AG09319 (cell line): ENCODE measurements at places on chromosomes 12 and 14.
A peak's percentile ranks its signal among the peaks of the same experiment; 100 is the strongest.

GRCh38 chr14:104201063-104201462 is 62.7 kb downstream of the KIF26A start:
- DNase-seq, result no peak

DNA sequence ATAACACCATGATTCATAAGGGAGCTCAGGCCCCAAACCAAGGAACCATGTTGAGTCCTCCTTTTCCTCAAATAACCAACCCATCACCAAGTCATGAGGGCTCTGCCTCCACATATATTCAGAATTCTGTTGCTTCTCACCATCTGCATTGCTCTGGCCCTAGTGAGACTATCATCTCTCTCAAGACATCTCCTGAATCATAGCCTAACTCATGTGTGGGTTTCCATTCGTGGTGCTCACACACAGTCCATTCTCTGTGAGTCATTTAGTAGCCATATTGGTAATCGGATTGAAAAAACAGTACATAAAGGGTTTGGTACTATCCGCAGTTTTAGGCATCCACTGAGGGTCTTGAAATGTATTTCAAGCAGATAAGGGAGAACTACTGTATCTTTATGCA is 5.1 kb upstream of the SLC38A2 start:
- no peak for DNase-seq

DNA sequence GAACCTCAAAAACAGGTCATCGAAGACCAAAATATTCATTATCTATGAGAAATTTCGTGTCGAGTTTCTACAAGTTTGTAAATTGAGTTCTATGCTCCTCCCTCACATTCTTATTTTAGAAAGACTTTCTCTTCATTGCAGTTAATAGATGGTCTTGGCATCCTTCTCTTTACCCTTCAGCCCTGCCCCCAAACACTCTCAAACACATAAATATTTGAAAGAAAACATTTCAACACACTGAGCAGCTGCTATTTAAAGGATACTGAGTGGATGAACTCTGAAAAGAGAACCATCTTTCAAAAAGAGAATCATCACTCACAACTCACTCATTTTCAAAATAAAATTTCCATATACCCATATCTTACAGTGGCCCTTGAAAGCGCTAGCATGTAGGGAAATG is 67.1 kb downstream of the NUAK1 start:
- DNase-seq, result no peak

DNA sequence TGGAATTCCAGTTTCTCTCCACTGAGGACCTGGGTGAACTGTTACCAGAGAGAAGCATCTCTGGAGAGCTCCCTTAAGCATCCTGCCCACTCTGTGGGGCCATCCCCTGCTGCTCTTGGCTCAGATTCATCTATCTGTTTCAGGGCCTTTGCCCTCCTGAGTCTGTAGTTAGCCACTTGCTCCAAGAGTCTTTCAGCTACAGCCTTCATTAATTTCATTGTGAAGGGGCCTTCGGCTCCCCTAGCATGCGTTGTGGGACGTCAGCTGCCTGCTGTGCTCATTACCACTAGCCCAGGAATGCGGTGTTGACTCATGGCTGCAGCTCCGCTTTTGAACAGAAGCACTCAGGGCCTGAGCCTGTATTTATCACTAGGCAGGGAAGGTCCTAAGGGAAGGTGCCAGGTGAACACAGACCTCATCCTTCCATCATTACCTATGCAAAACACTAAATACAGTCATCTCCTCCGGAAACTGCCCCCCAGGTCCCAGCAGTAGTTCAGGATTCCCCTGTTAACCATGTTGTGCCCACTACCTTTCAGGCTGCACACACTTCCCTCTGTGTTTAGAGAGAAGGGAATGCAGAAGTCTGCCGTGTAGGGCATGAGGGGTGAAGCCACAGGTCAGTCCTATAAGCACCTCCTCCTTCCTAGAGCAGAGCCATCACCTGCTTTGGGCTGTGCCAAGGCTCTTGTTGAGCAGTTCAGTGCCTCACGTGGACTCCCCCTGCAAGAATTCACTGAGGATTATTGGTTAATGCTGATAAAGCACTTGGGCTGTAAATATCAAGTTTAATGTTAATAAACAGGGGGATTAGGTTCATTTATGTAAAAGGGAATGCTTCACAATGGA is 191.4 kb downstream of the CACNA1C start:
- no peak for DNase-seq

DNA sequence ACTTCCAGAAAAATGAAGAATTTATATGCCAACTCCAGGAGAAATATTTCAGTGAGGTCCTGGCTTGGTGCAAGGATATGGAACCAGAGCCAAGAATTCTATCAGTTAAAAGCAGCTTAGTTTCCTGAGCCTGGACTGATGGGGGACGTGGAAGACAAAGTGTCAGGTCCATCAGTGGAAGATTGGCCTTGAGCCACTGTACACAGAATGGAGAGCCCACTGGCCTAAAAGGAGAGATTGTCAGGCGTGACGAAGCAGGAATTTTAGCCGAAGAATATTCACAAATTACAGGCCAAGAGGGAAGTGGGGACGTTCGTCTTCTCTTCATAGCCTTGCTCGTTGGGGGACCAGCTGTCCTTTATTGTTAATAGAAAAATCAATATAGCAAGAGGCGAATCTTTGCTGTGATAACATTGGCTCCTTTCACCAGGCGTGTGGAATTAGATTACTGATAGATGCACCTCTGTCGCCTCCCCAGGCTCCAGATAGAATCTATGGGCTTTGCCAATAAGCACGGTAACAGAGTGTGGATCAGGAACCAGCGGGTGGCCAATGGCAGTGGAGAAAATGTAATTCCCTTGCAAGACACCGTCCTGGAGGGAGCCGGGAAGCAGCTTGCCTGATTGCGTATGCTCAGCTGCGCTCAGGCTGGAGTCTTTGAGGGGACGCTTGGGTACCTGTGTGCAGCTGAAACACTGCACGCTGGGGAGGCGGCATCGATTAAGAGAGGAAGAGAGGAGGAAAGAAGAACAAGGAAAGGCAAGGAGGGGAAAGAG is 56.4 kb downstream of the TMEM132C start:
- no peak for DNase-seq

DNA sequence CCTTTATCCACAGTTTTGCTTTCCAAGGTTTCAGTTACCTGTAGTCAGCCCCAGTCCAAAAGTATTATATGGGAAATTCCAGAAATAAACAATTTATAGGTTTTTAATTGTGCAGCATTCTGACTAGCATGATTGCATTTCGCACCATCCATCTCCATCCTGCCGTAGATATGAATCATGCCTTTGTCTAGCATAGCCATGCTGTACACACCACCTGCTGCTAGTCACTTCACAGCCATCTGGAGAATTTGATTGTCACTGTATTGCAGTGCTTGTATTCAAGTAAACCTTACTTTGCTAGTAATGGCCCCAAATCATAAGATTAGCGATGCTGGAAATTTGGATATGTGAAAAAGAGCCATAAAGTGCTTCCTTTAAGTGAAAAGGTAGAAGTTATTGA is 36.0 kb downstream of the MUCL1 start:
- DNase-seq, result no peak

GRCh38 chr14:101215927-101216326 is 312.4 kb upstream of the RTL1 start:
- DNase-seq, result no peak

DNA sequence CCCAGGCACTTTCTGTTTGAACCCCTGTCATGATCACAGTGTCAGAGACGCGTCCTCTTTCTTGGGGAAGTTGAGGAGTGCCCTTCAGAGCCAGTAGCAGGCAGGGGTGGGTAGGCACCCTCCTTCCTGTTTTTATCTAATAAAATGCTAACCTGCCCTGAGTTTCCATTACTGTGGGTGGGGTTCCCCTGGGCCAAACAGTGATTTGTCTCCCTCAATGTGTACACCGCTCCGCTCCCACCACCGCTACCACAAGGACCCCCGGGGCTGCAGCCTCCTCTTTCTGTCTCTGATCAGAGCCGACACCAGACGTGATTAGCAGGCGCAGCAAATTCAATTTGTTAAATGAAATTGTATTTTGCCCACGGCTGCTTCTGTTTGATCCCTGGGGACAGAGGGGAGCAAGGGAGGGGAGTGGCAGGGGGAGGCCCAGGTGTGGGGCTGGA is 5.1 kb downstream of the SHMT2 start:
- no peak for DNase-seq

GRCh38 chr12:92244036-92244435 is 98.4 kb upstream of the BTG1 start:
- DNase-seq, result peak; percentile 8

GRCh38 chr12:52020539-52021336 is 14.0 kb downstream of the TAMALIN start:
- DNase-seq, result no peak

DNA sequence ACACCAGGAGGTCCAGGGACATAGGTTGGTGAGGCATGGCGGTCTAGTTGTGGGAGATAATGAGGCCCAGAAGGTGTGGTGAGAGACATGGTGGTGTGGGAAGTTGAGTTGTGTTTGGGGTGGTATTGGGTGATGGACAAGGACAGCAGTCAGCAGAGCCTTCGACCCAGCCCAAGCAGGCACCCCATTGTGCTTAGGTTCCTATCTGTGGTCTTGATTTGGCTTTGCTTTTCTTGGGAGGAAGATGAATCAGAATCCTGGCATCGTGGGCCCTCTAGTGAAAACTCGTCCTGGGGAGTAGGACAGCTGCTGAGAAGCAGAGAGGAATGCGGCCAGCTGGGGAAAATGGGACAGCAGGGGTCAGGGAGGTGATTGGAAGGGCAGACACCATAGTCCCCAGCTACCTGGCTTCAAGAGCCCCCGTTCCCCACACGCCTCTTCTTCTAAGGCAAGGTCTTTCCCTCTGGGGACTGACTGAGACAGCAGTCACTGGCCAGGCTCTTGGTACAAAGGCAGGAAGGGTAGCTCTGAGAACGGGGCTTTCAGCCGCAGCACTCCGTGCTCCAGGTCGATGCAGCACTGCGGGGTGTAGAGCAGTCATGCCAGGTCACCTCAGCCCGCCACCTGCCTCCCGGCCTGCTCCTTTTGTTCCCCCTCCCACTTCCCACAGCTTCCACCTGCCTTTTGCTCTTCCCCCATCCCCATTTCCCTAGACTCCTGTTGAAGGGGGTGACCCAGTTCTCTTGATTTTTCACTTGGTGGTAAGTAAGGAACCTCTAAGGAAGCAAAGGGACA is 7.9 kb downstream of the NRIP2 start:
- DNase-seq, result no peak

GRCh38 chr14:55062517-55063351 is 11.3 kb downstream of the MAPK1IP1L start:
- no peak for DNase-seq

DNA sequence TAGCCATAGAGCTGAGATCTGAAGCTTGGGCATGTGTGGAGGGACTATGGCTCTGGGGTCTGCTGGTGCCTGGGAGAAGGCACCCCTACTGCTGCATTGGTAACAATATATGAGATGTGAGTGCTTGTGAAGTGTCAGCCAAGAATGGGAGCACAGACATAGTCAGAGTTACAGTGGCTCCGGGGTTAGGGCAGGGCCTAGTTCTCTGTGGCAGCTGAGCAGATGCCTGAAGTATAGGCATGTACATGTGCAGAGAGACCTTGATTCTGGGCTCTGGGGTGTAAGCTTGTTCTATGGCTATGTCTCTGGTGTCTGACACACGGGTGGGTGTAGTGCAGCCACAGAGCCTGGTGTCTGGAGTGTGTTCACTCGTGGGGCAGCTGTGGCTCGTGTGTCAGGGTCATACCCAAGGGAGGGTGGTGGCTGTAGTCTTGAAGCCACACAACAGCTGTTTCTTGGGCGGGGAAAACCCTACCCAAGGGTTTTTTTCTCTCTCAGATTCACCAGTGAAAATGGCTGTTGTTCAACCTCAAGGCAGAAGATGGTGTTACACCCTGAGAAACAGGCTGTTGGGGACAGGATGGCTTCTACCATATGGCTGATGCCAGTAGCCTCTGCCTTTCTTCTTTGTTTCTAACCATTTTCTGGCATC is 11.9 kb upstream of the TCL1A start:
- no peak for DNase-seq

DNA sequence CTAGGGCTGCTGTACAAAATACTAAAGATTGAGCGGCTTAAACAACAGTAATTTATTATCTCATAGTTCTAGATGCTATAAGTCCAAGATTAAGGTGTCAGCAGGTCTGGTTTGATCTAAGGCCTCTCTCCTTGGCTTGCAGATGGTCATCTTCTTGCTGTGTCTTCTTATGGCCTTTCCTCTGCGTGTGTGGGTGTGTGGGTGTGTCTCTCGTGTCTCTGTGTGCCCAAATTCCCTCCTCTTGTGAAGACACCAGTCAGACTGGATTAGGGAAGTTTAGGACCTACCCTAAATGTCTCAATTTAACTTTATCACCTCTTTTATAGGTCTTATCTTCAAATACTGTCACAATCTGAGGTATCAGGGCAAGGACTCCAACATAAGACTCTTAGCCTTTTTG is 28.3 kb downstream of the DDHD1 start:
- no peak for DNase-seq
